CD4-positive, alpha-beta T cell treated with Interleukin-17A for 4 hours (primary cell): ENCODE measurements at places on chromosomes 3 and 15.

- DNase-seq = no peak
Measured at GRCh38 chr15:68775671-68776476, 44.8 kb downstream of the ANP32A start.

- DNase-seq = no peak
Measured at GRCh38 chr3:43960448-43960840, 269.7 kb downstream of the ABHD5 start.

DNA sequence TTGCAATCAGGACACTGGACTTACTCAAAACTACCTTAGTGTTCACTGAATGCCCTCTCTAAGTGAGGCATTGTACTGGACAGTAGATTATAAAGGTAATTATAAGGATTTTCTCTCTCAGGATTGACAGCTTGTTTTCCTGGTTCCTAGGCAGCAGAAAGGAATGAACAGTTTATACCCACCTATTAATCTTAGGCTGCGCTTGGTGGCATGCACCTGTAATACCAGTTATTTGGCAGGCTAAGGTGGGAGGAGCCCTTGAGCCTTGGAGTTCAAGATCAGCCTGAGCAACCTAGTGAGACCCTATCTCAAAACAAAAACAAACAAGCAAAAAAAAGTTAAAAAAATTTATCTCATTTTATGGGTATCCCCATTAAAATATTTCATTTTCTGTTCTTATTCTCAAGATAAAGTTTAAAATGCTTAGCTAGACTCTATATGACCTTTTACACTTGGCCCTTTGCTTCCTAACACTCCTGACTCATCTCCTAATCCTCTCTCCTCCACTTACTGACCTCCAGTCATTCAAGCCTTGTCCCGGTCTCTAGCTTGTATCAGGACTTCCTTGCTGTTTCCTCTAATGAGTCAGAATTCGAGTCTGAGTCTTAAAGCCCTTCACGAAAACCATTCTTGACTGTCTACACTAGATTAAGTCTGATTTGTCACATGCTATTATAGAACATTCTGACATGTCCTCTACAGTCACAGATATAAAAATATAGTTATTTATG is 348.6 kb downstream of the NLGN1 start:
- DNase-seq = no peak

GRCh38 chr15:65089206-65089824 is 12.8 kb downstream of the KBTBD13 start:
- DNase-seq = no peak

- DNase-seq = no peak
Measured at GRCh38 chr15:69590201-69590710, 137.6 kb downstream of the RPLP1 start.

DNA sequence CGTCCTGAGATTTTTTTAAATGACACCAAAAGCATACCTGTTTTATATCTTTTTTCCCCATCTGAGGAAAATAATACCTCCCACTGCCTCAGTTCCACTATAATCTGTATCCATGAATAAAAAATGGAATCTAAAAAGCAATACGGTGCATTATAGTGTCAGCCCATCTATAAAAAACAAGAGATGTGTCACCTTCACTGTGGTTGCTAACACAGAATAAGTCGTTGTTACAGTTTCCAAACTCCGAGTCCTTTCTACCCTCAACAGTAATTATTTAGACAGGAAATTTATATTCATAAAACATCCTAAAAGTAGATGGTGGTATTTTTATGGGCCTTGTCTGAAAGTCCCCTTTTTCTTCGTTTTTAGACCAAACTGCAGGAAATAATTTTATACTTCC is 19.4 kb downstream of the RFTN1 start:
- DNase-seq = no peak

DNA sequence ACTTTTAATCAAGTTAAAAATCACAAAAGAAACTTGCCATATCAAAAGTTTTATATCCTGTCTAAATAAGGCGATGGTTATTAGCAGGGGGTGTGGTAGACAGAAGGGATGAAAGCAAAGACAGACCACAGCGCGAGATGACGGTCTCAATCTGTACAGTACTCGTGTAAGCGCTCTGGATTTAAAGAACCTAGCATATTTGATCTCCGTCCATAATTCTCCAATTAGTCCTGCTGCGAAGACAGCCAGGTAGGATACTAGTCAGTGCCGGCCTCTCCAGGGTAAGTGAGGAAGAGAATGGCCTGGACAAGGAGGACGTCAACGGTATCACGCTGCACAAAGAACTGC is 701 bp downstream of the SGO1 start:
- DNase-seq = peak; percentile 9

GRCh38 chr3:140391061-140391460 is 286.8 kb upstream of the TRIM42 start:
- DNase-seq = no peak

DNA sequence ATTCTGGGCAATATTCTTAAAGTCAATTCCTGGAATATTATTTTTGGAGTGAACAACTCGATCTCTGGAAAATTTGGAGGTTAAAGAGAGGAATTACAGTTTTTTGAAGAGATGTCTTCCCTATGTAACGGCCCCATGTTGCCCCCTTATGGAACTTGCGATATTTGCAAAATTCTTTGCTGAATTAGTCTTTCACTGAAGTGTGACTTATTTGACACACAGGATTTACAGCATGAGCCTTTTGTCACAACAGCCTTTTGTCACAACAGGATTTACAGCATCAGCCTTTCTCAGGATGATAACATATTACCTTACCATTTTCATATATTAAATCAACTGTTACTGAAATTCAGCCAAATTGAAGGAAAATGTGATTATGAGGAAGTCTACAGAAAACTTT is 37.8 kb upstream of the SPTSSB start:
- peak; percentile 53 for DNase-seq

DNA sequence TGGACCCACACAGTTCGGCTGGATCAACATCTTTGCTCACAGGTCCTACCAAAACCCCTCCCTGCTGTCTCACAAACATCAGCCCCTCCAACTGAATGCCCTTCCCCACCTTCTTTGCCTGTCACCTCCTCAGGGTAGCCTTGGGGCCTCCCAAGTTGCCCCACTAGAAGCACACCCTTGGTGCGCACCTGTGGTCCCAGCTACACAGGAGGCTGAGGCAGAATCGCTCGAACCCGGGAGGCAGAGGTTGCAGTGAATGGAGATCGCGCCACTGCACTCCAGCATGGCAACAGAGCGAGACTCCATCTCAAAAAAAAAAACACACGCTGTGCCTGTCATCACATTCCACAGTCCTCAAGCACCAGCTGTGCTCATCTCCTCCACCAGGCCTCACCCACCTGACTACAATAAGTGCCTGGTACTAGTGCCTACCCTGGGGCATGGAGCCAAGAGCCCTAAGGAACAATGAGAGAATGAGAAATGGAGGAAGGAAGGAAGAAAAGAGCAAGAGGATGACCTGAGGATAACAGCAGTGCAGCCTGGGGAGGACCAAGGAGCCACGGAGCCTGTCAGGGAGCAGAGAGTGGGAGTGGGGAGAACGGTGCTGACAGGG is 26.0 kb downstream of the RPN1 start:
- DNase-seq = no peak

- no peak for DNase-seq
Measured at GRCh38 chr3:49257187-49257586, 19.8 kb downstream of the C3orf62 start.

DNA sequence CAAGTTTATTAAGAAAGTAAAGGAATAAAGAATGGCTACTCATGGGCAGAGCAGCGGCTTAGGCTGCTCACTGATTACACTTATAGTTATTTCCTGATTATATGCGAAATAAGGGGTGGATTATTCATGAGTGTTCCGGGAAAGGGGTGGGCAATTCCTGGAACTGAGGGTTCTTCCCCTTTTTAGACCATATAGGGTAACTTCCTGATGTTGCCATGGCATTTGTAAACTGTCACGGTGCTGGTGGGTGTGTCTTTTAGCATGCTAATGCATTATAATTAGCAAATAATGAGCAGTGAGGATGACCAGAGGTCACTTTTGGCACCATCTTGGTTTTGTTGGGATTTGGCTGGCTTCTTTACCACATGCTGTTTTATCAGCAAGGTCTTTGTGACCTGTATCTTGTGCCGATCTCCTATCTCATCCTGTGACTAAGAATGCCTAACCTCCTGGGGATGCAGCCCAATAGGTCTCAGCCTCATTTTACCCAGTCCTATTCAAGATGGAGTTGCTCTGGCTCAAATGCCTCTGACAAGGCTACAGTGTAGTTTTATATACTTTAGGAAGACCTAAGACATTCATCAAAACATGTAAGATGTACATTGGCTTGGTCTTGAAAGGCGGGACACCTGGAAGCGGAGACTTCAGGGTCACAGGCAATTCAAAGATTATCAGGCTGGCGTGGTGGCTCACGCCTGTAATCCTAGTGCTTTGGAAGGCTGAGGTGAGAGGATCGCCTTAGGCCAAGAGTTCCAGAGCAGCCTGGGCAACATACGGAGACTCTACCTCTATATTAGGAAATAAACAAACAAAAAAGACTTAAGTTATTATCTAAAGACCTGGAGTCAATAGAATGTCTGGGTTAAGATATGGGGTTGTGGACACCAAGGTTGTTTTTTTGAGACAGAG is 3.2 kb upstream of the BLOC1S6 start:
- DNase-seq = no peak

DNA sequence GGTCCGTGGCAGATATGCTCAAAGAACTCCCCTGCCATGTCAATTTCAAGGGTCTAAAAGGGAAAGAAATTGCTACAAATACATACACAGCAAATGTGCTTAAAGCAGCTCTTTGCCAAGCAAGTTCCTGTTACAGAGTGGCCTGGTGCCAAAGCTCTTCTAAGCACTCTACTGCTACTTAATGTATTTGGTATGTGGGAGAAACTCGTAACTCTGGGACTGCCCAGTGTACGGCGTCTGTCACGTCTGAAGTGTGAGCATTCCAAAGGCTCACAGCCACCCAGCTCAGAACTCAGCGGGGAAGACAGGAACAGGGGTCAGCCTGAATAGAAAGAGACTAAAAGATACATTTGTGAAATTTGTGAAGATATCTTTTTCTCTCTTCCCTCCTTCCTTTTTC is 54.6 kb downstream of the RBMS3 start:
- no peak for DNase-seq

DNA sequence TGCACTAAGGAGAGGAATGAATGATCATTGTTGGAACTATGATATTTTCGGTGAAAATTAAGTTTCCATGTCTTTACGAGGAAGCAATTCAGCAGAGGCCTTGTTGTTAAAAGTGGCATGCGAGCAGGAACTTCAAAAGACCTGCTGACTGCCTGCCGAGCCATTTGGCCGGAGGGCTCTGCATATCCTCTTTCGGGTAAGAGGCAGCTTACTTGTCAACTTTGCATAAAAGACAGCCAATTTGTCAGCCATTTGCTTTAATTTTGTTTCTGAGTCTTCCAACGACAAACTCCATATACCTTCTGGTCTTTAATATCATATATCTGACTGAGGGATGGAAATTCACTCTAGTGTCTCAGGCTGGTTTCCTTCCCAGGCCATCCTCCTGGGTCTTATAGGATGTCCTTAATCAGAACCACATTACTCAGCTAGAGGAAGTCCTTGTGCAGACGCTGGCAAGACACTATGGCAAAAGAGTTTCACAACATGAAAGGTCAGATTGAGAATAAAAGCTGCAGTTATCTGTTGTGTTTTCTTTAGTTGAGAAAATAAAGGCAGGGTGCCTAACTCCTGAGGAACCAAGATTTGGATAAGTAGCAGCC is 128.7 kb upstream of the WNT5A start:
- no peak for DNase-seq

- no peak for DNase-seq
Measured at GRCh38 chr3:152623286-152623911, 211.5 kb upstream of the P2RY1 start.

DNA sequence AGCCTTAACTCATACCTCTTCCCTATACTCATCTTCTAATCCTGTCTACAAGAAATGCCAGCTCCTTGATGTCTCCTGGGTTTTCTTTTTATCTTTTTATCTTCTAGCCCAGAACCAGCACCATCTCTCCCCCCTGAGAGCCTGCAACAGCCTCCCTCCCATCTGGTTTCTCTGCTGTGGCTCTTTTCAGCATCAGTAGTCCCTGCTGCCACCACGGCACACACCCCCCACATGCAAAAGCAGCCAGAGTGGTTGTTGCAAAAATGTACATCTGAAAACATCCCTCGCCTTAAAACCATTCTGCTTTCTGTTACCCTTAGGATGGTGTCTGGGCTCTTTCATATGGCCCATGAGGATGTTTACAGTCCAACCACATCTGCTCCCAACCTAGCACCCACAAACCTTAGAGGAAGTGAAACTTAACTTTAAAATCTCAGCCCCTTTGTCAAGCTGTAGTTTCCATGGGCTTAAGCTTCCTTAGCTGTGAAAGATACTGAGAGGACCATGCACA is 775 bp downstream of the TTC21A start:
- DNase-seq = peak; percentile 29

GRCh38 chr15:47374222-47374621 is 343.1 kb upstream of the SEMA6D start:
- no peak for DNase-seq

GRCh38 chr3:100263583-100263982 is 2.8 kb downstream of the TBC1D23 start:
- DNase-seq = no peak

- no peak for DNase-seq
Measured at GRCh38 chr3:17138246-17139039, 253.7 kb downstream of the PLCL2 start.

DNA sequence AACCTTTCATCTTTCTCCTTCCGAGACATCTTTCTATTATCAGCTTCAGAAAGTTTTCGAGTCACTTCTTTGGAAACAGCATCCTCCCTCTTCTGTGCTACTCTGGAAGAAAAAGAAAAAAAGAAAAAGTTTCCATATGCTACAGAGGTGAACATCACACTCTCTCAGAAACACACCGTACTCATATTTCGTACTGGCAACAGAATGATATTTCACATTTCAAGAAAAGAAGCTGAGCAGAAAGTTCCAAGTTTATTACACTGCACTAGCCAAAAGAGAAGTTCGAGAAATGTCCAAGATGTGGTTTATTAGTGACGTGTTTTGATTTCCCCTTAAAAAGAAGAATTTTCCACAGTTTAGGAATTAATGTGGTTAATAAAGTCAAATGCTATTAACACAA is 6.0 kb downstream of the SSR3 start:
- no peak for DNase-seq

DNA sequence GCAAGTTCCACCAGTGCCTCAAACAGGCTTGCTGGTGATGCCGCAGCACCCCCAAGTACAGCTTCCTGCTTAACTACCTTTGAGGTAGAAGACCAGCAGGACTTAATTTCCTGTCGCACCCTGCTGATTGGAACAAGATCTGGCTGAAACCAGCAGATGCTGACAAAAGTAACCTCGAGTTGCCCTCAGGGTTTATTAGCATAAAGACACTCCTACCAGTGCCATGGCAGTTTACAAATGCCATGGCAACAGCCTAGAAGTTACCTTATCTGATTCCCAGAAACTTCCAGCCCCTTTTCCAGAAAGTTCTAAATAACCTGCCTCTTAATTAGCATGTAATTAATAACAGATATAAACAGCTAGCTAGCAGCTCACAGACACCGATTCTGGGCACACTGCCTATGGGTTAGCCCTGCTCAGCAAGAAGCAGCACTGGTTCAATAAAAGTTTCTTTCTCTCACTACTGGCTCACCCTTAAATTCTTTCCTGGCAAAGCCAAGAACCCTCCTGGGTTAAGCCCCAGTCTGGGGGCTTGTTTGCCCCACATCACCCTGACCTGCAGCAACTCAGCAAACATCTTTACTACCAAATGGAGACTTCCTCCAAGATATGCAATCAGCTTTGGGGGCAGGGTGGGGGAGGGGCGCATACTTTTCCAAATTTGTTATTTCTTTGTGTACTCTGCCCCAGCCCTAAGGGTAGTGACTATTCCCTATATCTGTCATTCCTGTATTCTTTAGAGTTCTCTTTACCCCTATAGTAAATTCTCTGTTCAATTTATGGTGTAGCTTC is 54.2 kb downstream of the MAP4 start:
- DNase-seq = peak; percentile 46
